ENCODE measurements at places on chromosomes 12 and 14.
A peak's percentile ranks its signal among the peaks of the same experiment; 100 is the strongest.

DNA sequence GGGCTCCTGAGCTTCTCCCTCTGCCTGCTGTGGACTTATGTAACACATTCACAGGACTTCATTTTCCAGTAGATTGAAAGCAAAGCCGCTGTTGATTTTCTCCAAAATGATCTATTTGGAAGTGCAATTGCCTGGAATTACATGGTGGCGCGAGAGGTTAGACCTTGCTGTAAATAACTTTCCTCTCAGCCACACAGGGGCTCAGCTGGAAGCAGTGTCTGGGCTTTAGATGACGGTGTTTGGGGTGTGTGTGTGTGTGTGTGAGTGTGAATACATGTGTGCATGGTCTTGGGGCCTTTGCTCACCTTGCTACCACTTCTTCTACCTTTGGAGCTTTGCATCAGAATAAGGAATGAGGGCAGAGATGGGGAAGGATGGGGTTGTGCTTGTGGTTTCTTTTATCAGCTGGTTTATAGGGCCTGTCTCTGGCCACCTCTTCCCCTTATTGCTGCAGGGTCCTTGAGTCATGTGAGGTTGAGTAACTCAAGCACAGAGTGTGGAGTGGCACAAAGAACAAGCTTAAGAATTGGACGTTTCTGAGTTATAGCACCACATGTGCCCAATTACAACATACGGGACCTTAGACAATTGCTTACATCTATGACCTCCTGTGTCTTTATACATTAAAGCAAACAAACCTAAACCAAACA, 280.6 kb downstream of the NRXN3 start:
- no peak for DNase-seq

DNA sequence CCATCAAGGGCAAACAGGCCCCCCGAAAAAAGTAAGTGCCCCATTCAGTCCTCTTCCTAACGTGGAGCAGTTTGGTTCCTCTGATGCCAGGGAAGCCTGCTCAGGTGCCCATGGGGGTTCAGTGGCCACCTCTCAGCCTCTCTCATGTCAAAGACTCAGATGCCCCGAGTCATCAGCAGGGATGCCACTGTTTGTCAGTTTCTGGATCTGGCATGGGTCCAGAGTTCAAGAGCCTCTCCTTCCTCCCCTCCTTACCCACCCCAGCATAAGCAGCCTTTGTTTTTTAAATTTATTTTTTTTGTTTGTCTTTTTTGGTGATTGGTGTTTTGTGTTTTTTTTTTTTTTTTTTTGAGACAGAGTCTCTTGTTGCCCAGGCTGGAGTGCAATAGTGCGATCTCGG, 11.3 kb downstream of the KMT5A start:
- DNase-seq, result no peak

DNA sequence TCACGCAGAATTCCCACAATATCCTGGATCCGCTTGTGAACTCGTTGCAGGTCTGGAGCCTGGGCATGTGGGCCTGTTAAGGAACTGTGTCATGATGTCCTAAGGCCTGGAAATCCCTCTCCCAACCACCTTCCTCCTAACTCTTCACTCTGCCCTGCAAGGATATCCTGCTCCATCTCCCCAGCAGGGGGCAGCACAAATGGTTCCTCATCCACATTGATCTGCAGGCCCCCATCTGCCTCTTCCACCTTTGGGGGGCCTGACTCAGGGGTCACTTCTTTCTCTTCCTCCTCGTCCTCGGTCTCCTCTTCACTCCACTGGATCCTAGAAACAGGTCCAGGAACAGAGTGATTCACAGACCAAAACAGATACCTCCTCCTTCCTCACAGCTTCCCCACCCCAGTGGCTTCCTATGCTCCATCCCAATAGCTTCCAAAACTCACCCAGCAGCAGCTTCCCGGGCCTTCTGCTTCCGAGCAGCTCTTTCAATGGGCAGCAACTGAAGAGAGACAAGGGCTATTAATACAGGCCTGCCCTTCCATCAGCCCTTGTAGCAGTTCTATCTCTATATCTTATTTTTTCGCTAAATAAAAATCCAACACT, 4.5 kb downstream of the NOP2 start:
- DNase-seq, result no peak

DNA sequence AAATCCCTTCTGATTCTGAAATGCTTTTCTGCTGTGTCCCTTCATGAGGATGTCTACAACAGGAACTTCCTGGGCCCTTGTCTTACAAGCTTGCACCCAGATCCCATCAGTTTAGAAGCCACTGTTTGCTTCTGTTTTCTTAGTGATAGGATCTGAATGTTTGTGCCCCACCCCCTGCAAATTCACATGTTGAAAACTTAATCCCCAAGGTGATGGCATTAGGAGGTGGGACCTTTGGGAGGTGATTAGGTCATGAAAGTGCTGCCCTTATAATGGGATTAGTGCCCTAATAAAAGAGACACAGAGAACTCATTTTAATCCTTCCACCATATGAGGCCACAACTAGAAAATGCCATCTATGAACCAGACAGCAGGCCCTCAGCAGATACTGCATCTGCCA, 36.0 kb upstream of the GNPNAT1 start:
- DNase-seq, result no peak

GRCh38 chr12:56878010-56878339, 56.2 kb downstream of the SDR9C7 start:
- no peak for DNase-seq

DNA sequence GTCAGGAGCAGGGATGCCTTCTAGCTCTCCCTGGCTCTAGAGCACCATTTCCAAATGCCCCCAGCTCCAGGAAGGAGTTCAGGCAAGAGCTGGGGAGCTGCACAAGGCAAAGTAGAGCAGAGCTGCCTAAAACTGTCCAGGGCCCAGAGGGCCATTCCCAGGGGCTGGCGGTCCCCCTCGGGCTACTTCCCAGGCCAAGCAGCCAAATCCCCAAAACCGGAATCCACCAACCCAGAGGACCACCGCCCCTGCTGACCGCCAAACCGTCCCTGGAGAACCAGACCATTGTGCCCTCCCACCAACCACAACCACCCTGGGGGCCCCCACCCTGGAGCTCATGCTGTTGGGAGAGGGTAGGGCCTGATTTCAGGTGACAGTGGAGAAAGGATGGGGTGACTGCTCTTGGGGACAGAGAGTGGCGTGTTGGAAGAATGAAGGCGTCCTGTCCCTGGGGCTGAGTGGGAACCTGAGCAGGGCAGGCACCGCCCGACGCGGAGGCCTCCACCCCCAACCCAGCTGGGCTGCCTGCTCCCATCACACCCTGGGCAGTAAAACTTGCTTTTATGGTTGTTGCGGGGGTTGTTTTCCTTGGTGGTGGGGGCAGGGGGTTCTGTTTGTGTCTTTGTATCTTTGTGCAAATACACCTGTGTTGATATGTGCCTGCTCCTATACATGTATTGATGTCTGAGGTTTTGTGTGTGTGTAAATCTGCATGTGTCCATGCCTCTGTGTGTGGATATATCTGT, 24.0 kb upstream of the KRT78 start:
- DNase-seq, result no peak

DNA sequence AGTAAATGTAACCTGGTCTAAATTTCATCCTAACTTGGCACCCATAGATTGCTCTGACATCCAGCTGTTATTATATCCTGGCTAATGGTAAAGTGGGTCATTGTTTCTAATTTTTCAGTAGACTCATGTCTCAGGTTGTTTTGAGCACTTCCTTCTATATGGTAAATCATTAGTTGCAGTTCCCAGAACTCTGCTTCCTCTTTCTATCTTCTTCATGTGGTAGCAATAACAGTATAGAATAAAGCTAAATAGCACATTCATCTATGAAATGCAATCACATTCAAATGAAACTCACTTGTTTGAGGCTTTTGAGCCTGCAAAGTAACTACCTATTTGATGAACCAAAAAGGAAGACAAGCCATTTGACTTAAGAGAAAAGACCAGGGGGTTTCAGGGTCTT, 65.1 kb upstream of the GZMB start:
- no peak for DNase-seq

DNA sequence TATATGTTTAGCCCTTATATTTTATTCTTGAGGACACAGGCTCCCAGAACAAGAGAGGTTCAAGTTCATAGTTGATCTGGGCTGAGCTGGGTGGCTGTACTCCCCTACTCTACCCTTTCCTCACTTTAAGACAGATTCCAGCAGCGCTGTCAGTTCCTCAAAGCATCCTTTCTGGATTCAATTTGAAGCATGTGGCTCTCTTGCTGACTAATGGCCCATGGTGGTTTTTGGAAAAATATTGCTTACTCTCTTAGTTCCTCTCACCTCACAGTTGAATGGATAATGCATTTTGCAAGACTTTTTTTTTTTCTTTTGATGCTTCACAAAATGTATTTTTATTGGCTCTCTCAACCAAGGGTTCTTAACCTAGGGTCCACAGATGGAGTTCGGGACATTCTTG, 4.1 kb downstream of the PELI2 start:
- no peak for DNase-seq

DNA sequence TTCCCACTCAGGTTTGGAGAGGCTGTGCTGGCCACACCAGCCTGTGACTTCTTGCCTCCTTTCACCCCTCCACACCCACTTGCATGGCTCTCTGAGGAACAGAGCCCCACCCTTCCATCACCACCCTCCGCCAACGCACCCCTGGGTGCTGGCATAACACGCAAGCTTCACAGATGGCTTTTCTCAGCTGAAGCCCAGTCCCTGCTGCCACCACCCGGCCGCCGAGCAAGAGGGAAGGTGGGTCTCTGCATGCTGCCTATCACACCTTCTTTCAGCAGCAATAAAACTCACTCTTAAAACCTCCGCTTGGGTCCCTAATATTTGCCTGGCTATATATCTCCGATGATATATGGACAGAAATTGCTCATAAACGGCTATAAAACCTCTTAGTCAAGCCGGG, 41.6 kb downstream of the SMUG1 start:
- no peak for DNase-seq

- DNase-seq, result no peak
These were observed 510.8 kb downstream of the TMTC2 start for GRCh38 chr12:83197483-83197914.

- DNase-seq, result no peak
These were observed 46.5 kb downstream of the BTBD7 start for GRCh38 chr14:93286212-93286890.

- no peak for DNase-seq
These were observed 1030.7 kb downstream of the AACS start for GRCh38 chr12:126095748-126096510.

DNA sequence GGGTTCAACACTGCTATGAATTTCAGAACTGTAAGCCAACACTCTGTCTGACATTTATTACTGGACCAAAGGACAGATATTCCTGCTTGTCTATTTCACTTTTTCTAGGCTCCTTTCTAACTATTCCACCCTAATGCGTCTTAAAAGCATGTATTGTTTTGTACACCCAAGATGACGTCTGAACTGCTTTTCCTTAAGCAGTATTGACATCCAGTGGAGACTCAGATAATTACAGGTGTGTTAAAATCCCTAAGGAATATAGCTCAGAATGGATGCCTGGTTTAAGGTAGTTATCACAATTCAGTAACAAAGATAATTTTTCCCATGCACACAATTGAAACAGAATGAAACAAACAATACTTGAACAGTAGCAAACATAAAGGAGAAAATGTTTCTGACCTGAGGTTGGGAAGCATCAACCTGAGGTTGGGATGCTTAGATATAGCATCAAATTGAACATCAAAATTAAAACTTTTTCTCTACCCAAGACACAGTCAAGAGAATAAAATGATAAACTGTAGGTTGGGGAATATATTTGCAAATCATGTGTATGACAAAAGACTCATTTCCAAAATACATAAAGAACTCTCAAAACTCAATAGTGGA, 93.7 kb upstream of the PTPRR start:
- DNase-seq, result peak; percentile 29

GRCh38 chr12:93078577-93078976, 149.5 kb upstream of the EEA1 start:
- no peak for DNase-seq

DNA sequence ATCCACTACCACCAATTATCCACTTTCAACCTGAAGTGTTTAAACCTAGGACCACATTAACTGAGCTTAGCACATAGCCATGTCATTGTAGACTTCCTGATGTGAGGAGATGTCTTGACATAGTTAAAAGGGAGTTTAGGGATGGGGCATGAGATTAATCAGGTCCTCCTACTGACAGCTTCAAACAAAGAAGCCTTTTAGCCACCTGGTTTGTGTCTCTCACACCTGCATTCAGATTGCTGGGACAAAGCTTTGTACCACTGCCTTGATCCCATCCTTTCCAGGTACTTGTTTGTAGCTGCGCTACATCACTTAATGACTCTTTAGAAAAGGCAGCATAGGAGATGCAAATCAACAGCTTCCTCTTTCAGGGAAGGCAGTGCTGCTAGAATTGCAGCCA, 340.7 kb upstream of the DDHD1 start:
- DNase-seq, result no peak

DNA sequence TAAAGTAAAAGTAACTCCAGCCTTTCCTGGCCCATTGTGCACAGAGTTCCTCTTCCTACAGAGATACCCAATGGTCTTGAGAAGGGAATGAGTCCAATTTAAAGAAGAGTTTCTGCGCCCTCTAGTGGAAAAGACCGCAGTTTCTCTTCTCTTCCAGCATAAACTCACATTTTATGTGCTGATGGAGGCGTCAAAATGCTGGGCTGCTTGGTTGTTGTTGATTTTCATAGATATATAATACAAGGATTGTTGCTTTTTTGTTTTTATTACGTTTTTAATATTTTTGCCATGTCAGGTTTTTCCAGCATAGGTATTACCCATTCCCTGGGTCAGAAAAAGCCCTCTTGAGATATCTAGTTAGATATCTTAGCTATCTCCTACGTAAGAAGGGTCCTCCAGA, 356.9 kb upstream of the STXBP6 start:
- peak; percentile 8 for DNase-seq

DNA sequence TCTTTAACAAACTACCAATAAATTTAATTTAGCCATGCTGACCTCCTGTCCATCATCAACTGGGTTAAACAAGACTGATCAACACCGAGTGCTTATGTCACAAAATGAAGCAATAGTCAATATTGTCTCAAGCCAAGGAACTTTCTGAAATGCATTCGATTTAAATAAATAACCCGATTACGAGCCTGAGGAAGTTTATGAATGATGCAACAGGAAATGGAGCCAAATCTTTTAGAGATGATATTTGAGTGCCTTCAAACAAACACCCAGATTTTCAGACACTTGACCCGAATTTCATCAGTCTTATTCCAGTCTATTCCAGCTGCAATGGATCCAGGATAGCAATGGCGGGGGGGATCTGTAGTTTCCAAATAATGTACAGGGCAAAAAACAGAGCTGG, 27.9 kb downstream of the FAR2 start:
- DNase-seq, result no peak

GRCh38 chr14:81434230-81434629, 34.1 kb upstream of the STON2 start:
- no peak for DNase-seq

DNA sequence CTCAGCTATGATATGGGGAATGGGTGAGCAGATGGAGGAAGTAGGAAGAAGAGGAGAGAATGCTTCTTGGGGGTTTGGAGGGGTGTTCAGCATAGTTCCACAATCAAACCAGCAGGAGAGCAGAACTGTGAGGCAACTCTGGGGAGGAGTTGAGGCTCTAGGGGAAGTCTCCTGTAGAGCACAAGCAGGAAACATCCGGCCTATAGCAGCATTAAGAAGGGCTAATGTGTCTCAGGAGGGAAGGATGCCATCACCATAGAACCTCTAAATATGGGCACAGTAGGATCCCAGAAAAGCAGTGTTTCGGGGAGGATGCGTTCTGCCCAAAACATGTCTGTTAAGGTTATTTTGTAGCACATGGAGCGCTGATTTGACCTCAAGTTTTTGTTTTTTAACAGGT, 8.4 kb upstream of the SALL2 start:
- DNase-seq, result no peak
